RKO (cell line): ENCODE measurements at places on chromosomes 6 and 20.

DNA sequence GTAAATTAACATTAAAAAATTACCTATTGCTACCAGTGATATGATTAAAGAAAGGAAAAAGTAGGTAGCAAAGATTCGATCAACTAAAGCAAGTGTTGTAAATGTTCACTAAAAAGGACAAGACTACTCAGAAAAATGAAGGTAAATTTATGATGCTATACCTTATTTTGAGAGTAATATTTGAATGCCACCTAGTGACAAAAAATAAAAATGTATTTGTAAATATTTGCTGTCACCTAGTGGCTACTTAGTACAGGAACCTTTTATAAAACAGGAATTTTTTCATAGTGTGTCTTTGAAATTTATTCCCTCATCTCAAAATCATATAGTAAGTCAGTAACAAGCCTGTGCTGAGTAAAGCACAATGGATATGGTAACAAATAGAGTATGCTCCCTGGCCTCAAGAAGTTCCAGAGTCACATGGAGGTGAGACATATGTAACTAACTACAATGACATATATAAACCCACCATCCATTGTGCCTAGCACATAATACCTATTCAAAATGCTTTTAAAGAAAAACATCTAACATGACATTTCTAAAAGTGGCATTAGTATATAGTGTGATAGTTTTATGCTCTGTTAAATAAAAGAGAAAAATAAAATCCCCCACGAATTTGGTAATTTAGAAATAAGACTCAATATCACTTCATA is 193.1 kb upstream of the SIM1 start:
- peak; percentile 76 for DNase-seq

GRCh38 chr20:43532416-43533055 is 25.0 kb downstream of the L3MBTL1 start:
- no peak for DNase-seq

GRCh38 chr6:25332655-25333071 is 53.5 kb downstream of the CARMIL1 start:
- no peak for DNase-seq

DNA sequence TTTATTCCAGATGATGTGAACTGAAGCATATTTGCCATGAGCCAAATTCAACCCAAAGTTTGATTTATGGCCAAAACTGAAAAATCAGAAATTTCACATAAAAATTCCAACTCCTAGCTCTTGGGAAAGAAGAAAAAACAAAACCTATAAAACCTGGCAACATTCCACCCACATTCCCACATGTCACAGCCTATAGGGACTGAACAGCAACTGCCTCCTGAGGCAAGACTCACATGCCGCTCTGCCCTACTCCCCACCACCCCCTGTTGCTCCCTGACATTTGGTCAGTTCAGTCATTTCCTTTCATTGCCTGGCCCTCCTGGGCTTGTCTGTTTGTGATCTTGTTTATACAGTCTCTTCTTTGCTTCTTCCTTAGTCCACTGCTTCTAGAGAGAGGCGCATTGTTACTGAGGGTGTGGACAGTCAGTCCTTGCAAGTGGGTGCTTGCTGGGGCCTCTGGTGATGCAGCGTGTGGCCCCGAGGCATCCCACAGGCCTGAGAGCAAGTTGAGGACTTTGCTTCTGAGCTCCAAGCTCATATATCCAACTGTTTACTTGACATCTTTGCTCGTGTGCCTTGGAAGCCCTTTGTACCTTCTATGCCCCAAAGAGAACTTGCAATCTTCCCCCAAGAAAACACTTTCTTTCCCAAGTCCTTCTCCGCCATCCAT is 31.4 kb downstream of the NFATC2 start:
- no peak for DNase-seq

DNA sequence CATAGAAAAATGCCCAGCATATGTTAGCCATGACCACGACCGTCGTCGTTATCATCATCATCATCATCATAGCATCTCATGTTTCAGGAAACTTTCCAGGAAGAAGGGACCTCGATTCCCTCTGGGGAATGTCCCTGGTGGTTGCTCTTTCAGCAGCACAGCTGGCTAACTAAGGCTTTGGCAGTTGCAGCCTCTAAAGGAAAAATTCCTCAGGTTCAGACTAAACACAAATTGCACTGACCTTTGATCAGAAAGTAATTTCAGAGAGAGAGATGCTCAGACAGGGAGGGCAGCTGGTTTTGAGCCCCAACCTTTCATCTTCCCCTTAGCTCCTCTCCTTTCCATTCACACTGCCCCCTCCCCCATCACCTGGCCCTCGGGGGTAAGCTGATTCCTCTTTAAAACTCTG is 5.6 kb upstream of the CFB start:
- no peak for DNase-seq

GRCh38 chr20:8139899-8140298 is 7.8 kb downstream of the PLCB1 start:
- DNase-seq = no peak

- DNase-seq = peak; percentile 12
Measured at GRCh38 chr20:58308680-58309527, 611 bp upstream of the RAB22A start.

- no peak for DNase-seq
Measured at GRCh38 chr6:156943816-156944215, 166.6 kb downstream of the ARID1B start.

GRCh38 chr6:43123461-43124314 is 47.4 kb upstream of the SRF start:
- DNase-seq = no peak

GRCh38 chr20:59434960-59435359 is 134.5 kb downstream of the EDN3 start:
- peak; percentile 30 for DNase-seq

GRCh38 chr6:44275749-44276648 is 5.7 kb downstream of the TMEM151B start:
- DNase-seq = no peak

DNA sequence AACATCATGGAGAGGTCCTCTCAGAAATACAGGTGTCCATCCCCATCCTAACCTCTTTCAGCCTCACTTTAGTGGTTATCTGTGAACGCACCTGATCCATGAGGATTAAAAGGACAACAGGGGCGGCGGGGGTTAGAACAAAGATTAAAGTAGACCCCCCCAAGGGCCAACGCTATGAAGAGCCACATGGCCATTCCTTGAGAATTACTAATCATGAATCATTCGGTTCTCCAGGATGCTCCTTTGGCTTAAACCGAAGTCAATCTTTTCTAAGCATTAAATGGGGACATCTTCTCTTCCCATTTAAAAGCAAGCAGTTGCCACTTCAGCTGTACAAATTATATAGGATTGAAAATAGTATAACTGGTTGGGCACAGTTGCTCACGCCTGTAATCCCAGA is 212.4 kb downstream of the GMPR start:
- no peak for DNase-seq

- no peak for DNase-seq
Measured at GRCh38 chr20:2871661-2872458, 1.4 kb upstream of the PTPRA start.

GRCh38 chr6:166572370-166573261 is 13.9 kb downstream of the RAMACL start:
- DNase-seq = no peak

GRCh38 chr20:32456869-32457478 is 98.8 kb downstream of the ASXL1 start:
- no peak for DNase-seq

GRCh38 chr6:152952866-152953509 is 29.9 kb downstream of the FBXO5 start:
- peak; percentile 59 for DNase-seq

DNA sequence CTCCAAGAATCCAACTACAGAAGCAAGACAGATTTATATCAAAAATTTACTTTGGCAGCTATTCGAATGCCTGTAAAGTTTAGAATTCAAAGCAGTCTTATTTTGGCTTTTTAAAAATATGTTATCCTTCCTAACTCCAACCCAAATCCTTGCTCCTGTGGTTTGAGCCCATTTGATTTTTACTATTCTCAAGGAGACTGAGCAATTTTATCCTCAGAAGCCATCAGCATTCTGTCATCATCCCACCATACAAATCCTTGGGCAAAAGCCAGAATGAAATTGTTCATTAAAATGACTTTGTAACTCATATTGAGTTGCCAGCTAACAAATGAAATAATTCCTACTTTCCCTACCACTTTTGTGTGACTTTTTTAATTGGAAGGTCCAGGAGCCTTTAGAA is 392.8 kb downstream of the ADGRB3 start:
- DNase-seq = no peak
